ENCODE measurements at places on chromosomes 3 and 15. TPM values are rescaled to one million over a fixed set of nuclear protein-coding genes. Genes with fewer than 3 reads are reported as not detected.

Gene PIGZ
- 1.5 TPM for total RNA-seq

Gene IL20RB
- total RNA-seq: 0.38 TPM

Gene RTP3
- total RNA-seq: not detected

Gene TBC1D21
- total RNA-seq: not detected

Gene CNTN6
- under 0.01 TPM for total RNA-seq

Gene CHRM5
- total RNA-seq: not detected

Data from regular cardiac myocyte (primary cell).